ENCODE measurements at places on chromosomes 1 and 21.

DNA sequence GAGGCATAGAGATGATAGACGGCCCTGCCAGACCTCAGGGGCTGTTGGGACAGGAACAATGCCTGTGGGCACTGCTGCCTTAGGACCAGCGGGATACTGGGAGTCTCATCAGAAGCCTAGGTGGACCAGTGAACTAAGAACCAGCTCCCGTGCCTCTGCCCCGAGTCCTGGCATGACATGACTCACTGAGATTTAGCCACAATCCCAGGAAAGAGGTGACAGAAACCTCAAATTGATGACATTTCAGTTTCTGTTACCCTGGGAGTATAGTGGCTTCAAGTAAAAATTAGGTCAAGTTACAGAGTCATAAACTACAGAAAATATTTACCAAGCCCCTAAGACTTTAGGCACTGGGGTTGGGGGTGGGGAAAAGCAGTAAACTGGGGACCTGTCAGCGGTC lies 74.6 kb upstream of the GADD45A start:
- DNase-seq = no peak

GRCh38 chr1:76055987-76056386 lies 18.6 kb upstream of the ST6GALNAC3 start:
- no peak for DNase-seq

DNA sequence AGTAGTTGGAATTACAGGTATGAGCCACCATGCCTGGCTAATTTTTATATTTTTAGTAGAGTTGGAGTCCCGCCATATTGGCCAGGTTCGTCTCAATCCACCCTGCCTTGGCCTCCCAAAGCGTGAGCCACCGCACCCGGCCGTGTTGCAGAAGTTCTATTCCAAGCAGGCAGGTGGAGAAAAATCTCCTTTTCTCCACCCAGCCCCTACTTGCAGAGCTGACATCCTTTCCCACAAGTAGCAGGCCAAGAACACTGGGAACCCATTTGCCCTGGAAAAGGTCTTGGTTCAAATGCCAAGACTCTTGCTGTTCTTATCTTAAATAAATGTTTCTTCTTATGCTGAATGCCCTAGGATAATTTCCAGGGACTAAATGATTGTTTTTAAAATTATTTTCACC lies 17.5 kb downstream of the AGL start:
- DNase-seq = no peak

DNA sequence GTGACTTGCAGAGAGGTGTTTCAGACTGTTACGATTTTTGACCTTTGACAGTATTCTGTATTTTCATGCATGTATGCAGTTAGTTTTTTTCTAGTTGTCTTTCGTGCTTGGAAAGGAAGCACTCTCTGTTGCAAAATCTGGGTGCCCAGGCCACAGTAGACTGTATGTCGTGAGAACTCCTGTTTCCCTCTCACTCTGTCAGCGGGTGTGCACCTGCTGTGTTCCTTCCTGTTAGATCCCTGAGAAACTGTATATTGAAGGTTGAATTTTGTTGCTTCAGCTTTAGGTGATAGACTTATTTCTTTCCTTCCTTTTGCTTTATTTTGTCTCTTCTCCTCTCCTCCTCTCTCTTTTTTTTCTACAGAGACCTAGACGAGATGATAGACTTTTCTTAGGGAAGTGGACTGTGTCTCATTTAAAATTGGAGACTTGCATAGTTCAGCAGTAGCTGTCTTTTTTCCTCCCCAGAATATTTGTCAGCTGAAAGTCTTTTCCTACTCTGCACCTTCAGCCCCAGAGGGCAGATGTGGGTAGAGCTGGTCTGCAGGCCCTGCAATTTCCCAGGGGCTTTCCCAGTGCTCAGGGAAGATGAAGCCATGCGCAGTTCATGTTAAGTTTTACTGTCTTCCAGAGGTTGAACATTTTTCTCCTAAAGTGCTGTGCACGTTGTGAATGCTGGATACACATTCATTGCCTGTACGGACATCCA lies 1.4 kb downstream of the TRAPPC10 start:
- DNase-seq = no peak

DNA sequence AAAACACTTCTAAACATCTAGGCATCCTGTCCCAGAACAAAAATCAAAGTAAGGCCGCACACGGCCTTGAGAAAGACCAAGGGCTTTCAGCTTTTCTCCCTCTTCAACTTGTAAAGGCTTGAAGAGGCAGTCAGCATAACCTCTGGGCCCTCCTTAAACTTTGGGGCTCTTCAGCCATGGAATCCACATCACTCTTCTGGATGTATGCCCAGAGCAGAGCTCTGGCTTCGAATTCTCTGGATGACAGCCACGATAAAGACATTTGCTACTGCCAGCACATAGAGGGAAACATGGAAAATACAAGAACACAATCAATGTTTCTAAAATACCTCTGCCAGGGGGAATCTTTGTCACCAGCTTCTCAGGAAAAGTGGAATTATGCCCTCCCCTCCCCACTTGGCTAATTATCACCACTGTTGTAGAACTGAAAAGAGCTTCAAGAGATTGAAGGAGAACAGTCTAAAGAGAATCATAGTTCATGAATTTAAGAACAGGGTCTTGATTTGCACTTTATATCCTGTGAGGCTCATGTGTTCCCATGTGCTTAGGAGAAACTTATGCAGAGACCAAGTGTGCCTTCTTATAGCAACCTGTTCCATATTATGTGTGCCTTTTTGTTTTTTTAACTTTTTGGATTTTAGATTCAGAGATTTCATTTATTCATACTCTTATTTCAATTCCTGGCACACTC lies 39.0 kb upstream of the DPT start:
- no peak for DNase-seq

GRCh38 chr1:209207701-209208286 lies 375.7 kb upstream of the CAMK1G start:
- no peak for DNase-seq

DNA sequence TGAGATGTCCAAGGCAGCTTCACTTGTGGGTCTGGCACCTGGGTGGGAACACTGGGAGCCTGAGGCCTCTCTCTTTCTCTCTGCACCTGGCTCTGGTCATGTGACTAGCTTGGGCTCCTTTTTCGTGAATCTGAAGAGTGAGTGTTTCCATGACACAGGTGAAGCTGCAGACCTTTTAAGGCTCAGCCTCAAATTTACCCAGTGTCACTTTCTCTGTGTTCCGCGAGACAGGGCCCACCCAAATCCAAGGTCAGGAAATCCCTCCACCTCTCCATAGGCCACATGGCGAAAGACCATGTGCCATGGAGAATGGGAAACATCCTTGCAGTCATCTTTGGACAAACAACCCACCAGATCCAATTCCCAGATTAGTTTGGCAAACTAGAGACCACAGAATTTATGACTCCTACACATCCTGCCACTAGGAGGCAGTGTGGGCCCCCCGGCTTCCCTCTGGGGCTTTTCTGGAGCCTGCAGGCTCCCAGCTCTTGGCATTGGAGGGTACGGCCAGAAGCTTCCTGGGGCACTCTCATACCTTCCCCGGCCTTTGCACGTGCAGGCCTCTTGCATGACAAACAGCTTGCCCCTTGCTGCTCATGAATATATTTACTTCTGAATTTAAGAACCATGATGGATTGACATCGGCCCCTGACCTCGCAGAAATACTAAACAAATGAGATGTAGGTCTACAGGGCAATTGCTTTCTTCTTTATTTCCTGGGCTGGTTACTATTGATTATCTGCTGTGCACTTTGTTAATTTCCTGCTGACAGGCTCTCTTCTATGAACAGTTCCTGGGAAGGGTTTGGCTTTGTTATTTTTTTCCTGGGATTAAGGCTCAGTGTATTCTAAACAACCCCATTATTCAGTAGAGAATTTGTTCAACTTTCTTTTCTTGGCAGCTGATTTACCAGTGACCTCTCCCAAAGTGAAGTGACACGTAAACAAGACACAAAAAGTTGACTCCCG lies 180.7 kb downstream of the KAZN start:
- no peak for DNase-seq

GRCh38 chr1:16888860-16889816 lies 6.6 kb upstream of the RNU1-2 start:
- peak; percentile 36 for DNase-seq

DNA sequence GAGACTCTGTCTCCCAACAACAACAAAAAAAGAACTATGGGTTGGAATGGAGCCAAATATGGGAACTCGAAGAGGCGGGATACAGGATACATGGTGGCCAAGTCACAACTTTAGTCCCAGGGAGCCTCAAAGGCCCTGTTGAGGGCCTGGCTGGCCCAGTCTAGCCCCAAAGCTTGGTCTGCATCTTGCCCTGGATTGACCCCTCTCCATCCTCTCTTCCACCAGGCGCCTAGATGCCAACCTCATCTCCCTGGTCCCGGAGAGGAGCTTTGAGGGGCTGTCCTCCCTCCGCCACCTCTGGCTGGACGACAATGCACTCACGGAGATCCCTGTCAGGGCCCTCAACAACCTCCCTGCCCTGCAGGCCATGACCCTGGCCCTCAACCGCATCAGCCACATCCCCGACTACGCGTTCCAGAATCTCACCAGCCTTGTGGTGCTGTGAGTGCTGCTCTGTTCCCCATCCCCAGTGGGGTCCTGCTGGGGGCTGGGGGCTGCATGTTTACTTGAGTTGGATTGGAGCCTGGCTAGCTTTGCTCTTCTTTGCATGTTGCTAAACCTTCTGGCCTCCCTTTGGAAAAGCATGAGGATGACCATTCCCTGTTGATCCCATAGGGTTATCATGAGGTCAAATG lies 65.5 kb downstream of the UBE2T start:
- no peak for DNase-seq

DNA sequence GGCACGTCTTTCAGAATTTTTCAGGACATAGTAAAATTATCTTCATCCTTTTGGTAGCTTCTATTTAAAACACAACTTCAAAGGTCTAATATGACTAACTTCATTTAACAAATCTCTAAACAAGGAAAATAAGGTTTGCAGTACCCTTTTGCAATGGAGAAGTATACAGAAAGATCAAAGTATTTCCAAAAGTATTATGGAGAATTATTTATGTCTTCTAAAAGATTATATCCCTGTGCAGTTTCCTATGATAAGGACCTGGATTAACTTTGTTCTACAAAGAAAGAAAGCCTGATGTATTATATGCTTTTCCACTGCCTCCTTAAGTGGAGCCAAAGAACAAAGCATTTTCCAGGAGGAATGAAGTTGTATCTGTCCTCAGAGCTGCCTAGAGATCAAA lies 353.0 kb upstream of the RUNX1 start:
- DNase-seq = no peak

GRCh38 chr1:19809044-19809750 lies 5.9 kb downstream of the RNF186 start:
- no peak for DNase-seq

- DNase-seq = no peak
These were observed 20.1 kb downstream of the SIM2 start for GRCh38 chr21:36718951-36719501.

- DNase-seq = no peak
These were observed 11.7 kb upstream of the METTL13 start for GRCh38 chr1:171769754-171770153.

- peak; percentile 0 for DNase-seq
These were observed 130.0 kb upstream of the KCNJ15 start for GRCh38 chr21:38126666-38127303.

DNA sequence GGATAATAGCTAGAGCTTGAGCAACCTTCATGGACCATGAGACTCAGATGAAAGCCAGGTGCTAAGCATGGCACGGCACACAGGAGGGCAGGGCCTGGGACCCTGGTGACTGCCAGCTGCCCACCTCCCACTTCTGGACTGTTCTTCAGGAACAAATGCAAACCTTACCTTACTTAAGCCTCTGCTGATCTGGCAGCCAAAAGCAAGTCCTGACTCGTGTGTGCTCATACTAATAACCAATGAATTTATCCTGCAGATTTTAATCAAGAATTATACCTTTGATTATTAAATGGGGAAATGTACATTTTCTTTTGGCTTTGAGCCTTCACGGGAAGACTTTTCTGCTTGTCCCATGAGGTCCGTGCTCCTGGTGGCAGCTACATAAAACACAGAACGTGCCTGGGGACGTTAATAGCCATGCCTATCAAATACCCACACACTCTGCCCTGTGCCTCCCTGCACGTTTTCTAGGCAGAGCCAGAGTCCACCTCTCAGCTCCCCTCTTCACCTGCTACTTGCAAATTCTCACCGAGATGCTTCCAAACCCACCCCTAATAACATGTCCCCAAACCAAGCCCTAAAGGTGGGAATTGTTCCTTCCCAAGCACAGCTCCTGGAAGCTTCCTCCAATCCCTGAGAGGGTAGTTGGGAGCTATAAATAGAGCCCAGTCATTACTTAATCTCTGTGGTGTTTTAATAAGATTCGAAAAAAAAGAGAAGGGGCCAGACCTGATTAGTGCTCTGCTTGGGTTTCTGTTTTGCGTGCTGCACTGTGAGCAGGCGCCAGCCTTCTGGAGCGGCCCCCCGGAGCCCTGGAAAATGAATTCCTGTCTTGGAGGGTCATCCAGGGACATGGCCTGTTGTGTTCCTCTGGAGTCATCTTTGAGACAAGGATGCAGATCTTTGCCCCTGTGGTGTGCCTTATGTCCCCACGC lies 33.5 kb downstream of the SLC1A7 start:
- no peak for DNase-seq

GRCh38 chr1:40694353-40694874 lies 2.9 kb downstream of the NFYC start:
- no peak for DNase-seq

GRCh38 chr21:32907521-32907920 lies 118.2 kb upstream of the OLIG2 start:
- DNase-seq = no peak

DNA sequence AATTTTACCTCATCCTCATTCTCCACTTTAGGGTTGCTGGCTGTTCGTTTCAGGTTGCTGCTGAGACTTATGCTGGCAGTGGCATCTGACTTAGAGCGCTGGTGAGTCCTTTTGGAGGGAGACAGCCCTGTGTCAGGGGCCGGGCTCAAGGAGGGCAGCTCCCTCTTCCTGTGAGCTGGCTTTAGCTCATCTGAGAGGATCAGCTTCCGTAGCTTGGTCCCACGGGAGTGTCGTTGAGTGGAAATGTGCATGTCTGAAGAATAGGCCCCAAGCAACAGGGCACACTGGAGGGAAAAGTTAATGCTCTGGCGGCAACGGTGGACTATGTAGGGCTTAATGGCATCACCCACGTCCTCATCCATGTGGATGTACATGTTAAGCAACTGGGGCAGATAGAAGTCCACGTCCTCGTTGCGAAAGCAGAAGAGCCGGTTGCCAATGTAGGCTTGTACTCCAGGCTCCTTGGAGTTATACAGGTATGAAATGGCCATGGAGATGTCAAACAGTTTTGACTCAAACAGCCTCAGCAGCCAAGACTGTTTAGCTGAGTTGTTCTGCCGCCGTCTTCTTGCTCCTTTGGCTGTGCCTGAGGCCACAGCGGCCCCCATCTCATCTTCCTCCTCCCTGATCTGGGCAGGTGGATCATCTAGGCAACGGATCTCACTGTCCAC lies 11.5 kb downstream of the PI4KB start:
- no peak for DNase-seq

- peak; percentile 75 for DNase-seq
These were observed 81.1 kb upstream of the AK4 start for GRCh38 chr1:65066766-65067490.

DNA sequence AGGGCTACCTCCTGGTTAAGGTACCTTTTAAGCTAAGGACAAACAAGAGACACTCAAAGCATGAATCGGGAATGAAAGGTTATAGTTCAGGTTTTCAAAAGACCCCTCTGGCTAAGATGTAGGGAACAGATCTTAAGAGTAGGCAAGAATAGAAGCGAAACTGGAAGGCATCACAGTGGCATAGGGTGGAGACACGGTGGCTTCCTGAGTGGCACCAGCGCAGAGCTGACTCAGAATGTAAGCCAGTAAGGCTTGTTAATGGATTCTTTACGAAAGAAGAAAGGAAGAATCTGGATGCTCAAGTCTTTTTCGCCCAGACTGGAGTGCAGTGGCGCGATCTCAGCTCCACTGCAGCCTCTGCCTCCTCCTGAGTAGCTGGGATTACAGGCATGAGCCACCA lies 21.2 kb downstream of the PADI6 start:
- DNase-seq = no peak

GRCh38 chr1:241716915-241717656 lies 65.0 kb downstream of the WDR64 start:
- DNase-seq = no peak
